ENCODE measurements at places on chromosomes 13 and 19.

GRCh38 chr13:32047088-32047487, 15.5 kb downstream of the FRY start:
- DNase-seq, result no peak

- no peak for DNase-seq
Measured at GRCh38 chr19:10339380-10339960, at the start of gene ICAM3. TSS of gene ICAM3 (minus strand) at chr19:10339624. CDS start at chr19:10339614, 10 bp downstream.

GRCh38 chr13:112003396-112003795, 63.6 kb upstream of the SOX1 start:
- DNase-seq, result no peak

GRCh38 chr13:47287291-47287751, 390.5 kb upstream of the HTR2A start:
- peak; percentile 61 for DNase-seq

DNA sequence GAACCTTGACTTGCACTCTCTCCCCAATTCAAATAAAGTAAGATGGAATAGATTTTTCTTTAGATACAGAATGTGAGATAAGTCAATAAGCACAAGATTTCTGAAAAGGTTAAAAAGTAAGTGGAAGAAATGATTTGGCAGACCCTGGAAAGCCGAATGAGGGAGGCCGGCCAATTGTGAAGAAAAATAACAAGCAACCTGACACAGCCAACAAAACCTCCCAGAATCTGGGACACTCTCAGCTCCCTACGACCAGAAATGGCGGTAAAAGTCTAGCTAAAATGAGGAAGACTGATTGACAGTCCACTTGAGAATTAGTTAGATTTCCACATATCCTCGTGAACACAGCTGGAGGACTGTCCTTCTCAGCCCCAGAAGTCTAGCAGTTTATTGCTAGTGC, 85.4 kb downstream of the KLF12 start:
- no peak for DNase-seq

- no peak for DNase-seq
Measured at GRCh38 chr13:26436914-26437313, 120.6 kb upstream of the WASF3 start.

DNA sequence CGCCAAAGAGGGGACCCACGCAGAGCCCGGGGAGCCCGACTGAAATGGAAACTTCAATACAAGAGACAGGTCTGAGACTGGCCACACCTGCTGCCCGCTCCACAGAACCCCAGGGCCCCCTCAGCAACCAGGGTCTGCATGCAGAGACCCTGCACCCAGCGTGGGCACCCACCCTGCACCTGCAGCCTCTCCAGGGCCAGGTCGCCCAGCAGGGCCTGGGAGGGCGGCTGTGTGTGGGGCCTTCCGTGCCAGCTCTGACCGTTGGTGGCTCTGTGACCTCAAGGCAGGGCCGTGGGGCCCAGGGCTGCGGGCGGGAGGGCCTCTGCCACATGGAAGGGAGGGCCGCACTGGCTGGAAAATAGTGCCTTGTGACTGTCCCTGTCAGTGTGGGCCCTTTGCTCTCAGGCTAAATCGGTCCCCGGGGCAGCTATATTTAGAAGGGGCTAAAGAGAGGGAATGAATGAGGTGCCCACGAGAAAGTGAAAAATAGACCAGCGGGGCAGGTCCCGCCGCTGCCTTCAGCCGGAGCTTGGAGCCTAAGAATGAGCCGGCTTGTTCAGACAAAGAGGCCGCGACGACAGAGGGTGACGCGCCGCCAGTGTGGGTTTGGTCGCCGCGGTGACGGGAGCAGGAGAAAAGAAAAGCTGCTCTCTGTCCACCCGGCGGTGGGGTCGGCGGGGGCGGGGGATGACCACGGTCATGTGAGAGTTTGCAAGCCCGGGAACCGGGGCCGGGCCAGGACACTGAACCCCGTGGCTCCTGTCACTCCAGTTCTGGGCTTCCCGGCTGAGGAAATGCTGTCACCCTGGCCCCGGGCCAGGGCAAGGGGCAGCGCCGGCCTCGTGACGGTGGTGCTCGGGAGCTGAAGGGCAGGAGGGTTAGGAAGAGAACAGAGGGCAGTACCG, 70.5 kb downstream of the GADD45B start:
- no peak for DNase-seq

GRCh38 chr13:74129500-74130191, 4.6 kb downstream of the KLF12 start:
- peak; percentile 56 for DNase-seq

Data from AG10803 (cell line).